Right atrium auricular region (tissue), 2 donors: ENCODE measurements at places on chromosomes 4 and X. TPM values are rescaled to one million over a fixed set of nuclear protein-coding genes. Genes with fewer than 3 reads are reported as not detected.
A peak's percentile ranks its signal among the peaks of the same experiment; 100 is the strongest.

GRCh38 chrX:40298572-40299479, 201.1 kb upstream of the BCOR start:
- DNase-seq: no peak

GRCh38 chr4:61070269-61070668, 129.9 kb upstream of the ADGRL3 start:
- no peak for DNase-seq

The SULT1B1 gene
- total RNA-seq: 0.67 TPM

GRCh38 chrX:146241902-146242301, 424.3 kb downstream of the SLITRK2 start:
- no peak for DNase-seq

The RNF212 gene
- total RNA-seq: 1.9 TPM

DNA sequence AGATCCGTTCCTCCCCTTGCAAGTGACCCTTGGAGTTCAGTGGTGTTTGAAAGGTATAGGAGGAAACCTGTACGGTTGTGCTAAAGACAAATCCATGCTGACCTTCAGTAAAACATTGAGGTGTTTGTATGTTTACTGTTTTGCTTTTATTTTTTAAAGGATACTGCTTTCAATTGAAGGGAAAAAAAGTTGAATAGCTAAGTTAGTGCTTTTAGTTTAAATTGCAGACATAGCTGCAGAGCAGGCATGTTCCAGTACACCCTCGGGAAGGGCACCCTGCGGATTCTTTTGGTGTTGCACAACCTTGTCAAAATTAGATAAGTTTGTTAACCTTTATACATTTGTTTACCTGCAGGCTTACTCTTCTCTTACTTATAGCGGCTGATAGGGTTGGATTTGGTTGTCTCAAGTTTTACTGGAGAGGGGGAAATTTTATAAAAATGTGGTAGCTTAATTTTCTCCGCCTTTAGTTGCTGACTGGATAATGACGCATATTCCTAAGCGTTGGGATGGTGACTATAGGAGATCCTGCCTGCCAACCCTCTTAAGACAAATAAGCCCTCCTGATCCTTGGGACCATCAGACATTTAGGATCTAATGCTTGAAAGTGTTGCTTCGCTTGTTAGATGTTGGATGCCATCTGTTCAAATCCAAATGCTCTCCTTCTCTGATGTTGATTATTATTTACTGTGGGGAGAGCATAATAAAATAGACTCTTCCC, 2.0 kb downstream of the RAPGEF2 start:
- no peak for DNase-seq

DNA sequence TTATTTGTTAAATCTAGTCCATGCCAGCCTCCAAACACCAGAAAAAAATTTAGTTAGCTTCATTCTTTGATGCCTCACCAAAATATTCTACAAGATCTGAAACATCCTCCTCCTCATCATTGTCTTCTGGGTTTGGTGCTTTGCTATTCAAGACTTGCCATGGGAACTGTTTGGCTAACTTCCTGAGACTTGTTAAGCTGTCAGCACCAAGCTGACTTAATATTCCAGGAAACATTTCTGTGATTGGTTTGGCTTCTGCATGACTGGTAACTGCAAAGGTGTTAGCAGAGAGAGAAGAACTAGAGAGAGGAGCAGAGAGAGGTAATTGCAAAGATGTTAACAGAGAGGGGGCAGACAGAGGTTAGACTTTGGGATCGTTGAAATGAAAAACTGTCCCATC, 101.3 kb downstream of the PALLD start:
- DNase-seq: no peak

- DNase-seq: no peak
Measured at GRCh38 chr4:112063260-112063659, 82.0 kb upstream of the FAM241A start.

The SLC10A7 gene
- total RNA-seq: 5.2 TPM

The CLDN22 gene
- not detected for total RNA-seq

DNA sequence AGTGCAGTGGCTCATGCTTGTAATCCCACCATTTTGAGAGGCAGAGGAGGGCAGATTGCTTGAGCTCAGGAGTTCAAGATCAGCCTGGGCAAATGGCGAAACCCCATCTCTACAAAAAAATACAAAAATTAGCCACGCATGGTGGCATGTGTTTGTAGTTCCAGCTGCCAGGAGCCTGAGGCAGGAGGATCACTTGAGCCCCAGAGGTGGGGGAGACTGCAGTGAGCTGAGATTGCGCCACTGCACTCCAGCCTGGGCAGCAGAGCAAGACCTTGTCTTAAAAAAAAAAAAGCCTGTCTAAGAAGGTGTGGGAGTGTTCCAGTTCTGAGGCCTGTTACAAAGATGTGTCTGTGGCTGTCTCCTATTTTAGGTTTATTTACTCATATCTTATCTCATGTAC, 38.0 kb downstream of the PI4K2B start:
- no peak for DNase-seq

GRCh38 chrX:120308558-120308957, 2.7 kb downstream of the TMEM255A start:
- DNase-seq: no peak

DNA sequence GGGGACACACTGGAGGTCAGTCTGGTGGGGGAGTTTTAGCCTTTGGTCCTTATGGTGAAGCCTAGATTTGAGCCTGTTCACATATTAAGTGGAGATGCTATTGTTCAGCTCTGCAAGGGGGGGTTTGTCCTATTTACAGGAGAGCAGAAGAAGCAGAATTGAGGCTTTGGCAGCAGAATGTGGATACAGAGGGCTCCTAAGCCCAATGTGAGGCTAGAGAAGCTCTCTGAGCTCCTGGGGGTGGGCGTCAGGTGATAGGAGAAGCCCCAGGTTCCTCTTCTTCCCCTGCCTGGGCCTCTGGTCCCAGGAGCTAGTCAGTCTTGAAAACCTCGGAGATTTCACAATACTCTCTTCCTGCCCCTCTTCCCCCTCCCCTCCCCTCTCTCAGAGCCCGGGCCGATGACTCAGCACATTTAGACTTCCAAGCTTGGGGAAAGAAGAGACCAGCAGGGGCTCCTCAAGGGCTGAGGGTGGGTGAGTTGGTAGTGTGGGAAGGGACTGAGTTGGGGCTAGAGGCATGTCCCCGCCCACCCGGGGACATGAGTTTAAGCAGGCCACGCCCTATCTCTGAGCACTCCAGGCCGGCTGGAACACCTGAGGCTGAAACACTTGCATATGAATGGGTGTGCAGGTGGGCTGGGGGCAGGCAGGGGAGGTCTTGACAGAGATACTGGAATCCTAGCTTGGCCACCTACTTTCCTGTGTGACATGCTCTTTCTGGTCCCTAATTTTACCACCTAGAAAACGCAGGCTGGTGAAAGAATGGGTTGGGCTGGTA, 3.4 kb downstream of the TFE3 start:
- peak; percentile 87 for DNase-seq

DNA sequence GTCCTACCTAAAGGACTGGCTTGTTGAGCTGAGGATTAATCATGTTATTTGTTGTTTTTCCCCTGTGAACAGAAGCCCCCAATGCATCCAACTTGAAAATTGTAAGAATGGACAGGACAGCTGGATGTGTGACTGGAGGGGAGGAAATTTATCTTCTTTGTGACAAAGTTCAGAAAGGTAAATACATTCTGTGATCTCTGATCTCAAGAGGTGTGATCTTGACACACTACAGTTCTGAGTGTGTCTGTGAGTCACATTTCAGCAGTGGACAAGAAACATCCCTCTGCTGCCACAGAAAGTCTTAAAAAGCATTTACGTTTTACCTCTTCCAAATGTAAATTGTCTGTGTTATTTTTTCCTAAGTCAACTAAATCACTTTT, 79.3 kb downstream of the NFKB1 start:
- DNase-seq: no peak

The BEX2 gene
- 59.9 TPM for total RNA-seq

The DDX53 gene
- not detected for total RNA-seq

The CLGN gene
- total RNA-seq: 92.6 TPM

The FGF13 gene
- 1.9 TPM for total RNA-seq

DNA sequence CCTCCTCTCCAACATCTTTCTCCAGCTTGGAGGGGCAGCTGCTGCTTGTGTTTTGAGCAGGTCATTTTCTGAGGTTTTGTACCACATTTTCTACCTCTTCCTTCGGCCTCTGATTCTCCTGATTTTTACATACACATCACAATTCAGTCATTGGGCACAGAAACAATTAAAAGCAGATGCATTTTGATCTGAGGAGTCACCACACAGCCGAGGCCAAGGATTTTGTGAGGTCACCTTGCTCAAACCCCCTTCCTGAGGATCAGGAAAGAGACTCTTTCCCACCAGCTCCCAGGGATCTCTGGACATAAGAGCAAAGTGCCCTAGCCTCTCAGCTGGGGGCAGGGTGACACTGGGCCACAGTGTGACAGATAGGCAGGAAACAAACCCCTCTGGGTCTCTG, 5.4 kb upstream of the FATE1 start:
- no peak for DNase-seq

The SSX1 gene
- not detected for total RNA-seq

DNA sequence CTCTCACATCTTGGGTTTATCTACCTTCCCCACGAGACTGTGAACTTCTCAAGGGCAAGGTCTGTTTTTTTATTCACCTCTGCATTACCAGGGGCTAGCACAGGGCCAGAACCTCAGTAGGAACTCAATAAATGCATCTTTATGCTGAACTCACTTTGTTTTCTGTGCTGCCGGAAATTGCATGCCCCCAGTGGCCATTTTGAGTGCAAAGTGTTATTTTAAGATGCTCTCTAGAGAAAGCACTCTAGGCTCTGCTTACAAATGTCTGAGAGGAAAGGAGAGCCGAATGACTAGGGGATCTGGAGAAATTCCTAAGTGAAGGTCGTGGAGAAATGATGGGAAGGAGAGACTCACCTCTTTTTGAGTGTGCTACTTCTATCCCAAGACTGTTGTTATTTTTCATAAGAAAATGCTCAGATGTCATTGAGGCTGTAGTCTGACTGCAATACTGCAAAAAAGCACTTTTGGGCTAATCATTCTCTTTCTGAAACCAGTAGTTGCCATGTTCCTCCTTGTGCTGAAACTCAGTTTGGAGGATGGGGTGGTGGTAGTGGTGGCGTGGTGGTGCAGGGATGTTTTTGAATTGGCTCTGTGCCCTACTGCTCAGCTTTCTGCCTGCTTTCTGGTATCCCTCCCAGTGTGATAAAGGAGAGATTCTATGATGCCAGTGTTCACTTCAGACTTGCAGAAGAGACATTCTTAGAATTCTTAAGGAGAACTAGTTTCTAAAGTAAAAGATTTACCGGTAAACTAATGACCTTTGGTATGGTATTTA, 41.3 kb downstream of the DOCK11 start:
- DNase-seq: no peak

The PRDM8 gene
- 1.4 TPM for total RNA-seq

The PDLIM3 gene
- 783 TPM for total RNA-seq

The TET2 gene
- 15.4 TPM for total RNA-seq

The CTAG2 gene
- total RNA-seq: not detected

The MSANTD1 gene
- total RNA-seq: not detected
